NCI-H1105 (cell line): ENCODE measurements at places on chromosomes 4 and X.

DNA sequence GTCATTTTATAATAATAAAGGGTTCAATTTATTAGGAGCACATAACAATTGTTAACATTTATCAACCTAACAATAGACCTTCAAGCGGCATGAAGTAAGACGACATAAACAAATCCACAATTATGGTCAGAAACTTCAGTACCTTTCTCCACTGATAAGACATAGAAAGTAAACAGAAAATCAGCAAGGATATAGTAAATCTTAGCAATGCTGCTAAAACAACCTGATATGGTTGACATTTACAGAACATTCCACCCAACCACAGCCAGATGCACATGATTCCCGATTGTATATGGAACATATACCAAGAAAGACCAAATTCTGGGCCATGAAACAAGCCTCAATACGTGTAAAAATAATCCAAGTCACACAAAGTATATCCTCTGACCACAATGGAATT is 71.3 kb downstream of the ZFYVE28 start:
- no peak for DNase-seq

- no peak for DNase-seq
Measured at GRCh38 chrX:140088438-140088837, 123.1 kb upstream of the CXorf66 start.

DNA sequence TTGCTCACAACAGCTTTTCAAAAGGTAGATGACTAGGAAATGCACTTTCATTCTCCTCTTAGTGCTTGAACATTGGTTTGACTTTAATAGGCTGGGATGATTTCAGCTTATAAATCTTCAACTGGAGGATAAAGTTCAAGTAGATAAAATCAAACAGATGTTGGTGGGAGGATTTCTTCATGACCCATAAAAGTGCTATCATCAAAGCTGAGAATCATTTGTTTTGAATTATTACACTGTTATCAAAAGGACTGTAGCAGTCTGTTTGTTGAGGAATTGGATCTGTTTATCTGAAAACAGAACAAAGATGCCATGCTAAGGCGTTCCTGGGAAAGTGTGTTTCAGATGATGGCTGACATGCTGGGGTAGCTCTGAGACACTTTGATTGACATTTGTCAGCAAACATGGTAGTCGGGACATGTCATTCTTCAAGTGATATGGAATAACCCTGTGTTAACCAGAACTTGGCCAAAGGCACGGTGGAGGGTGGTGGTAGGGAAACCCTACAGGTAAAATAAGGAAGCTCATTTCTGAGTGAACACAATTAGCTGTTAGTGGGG is 304.0 kb upstream of the PITX2 start:
- DNase-seq, result no peak

DNA sequence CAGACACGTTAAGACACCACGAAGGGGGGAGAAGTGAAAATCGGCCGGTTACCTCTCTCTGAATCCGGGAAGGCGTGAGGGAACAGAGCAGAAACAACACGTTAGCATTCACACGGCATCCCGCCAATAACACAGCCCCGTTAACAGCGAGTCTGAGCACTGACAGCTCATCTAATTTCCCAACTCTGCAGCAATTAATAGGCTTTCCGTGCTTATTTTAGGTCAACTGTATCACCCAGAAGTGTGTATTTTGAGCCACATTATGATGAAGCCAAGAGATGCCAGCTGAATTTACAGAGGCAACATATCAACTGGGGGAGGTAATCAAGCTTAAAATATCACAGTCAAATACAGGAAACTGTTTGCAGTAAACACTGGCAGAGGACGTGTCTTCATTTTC is 92.6 kb downstream of the NSUN7 start:
- no peak for DNase-seq

GRCh38 chrX:134460005-134460861 is at the start of gene HPRT1:
HPRT1 (plus strand) TSS chrX:134460165; CDS start chrX:134460312, 147 bp downstream.
- peak; percentile 61 for DNase-seq

DNA sequence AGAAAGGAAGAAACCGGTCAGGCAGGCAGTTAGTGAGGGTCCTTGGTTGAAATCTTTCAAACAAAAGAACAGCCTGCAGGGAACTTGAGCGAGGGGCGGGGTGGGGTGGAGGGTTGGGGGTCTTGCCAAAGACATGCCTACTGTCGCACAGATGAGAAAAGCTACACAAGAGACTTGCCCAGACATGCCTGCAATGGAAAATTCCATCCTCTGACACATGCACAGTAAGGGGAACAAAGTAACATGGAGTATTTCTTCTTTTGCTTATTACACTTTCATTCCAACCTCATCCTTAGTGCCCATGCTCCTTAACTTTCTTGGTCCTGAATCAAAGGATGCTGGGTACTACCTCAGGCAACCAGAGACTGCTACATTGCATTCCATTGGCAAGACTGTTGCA is 1491.2 kb downstream of the STIM2 start:
- no peak for DNase-seq

- no peak for DNase-seq
Measured at GRCh38 chr4:70399319-70399718, 1.6 kb downstream of the OPRPN start.

- no peak for DNase-seq
Measured at GRCh38 chr4:823761-824460, 2.0 kb downstream of the CPLX1 start.

DNA sequence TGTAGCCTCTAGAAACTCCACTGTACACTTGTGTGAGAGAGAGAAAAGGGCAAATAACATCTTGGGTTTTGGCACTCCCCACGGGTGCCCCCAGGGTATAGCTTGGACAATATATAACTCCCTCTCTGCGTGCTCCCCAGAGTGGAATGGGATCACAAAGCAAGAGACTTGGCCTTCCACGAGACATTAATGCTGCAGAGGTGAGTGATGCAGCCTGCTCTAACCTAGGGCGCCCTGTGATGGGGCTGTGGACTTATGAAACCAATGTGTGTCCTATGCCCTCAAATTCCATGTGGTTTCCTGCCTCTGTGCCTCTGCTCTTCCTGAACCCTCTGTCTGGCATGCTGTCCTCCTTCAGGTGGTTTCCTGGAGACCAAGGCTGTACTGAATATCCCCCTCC is 22.0 kb upstream of the FAM9C start:
- DNase-seq, result no peak

DNA sequence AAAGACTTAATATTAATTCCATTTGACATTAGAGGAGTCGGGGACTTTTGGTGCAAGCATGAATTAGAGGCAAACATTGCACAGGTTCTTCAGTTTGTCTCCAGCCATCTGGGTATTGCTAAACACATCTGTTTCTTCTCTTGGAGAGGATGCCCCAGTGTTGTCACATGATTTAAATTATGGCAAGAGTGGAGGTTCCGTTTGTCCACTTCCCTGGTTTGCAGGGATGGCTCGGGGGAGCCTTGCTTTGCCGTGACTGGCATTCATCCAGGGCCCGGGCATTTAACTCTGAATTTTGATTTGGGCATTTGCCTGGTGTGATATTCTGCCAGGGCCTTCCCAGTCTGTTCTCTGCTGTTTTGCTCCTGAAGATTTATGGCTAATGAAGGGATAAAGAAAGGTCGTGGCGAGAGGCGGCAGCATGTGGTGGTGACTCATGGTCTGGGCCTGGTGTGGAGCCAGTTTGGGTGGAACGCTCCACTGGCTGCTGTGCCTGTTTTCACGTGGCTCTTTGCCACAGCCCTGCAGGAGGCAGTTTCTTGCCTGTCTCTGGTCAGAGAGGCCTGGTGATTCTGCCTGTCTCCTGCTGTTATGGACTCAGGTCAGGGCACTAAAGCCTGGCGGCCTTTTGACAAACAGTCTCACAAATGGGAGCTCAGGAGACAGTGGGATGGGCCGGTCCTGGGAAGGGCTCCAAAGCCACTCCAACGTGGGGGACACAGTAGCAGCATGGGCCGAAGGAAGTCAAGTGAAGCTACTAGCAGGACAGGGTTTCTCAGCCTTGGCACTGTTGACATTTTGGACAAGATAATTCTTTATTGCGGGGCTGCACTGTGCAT is 99.4 kb upstream of the PGRMC2 start:
- peak; percentile 49 for DNase-seq

GRCh38 chr4:726838-727237 is 21.2 kb downstream of the PCGF3 start:
- DNase-seq, result no peak

DNA sequence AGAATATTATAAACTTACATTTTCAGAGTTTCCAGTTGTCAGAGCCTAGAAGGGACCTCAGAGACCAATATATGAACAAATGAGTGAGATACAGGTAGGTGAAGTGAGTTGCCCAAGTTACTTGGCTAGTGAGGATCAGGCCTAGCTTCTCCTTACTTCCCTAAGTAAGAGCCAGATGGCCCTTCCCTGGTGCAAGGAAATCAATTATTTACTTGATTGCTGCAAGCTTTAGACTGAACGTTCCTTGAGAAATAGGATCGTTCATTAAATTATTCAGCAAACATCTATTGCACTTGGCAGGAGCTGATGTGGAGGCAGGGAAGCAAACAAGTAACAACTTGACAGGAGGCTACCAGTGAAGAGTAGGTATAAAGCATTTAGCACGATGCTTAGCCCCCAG is 117.8 kb downstream of the EFHC2 start:
- DNase-seq, result no peak

DNA sequence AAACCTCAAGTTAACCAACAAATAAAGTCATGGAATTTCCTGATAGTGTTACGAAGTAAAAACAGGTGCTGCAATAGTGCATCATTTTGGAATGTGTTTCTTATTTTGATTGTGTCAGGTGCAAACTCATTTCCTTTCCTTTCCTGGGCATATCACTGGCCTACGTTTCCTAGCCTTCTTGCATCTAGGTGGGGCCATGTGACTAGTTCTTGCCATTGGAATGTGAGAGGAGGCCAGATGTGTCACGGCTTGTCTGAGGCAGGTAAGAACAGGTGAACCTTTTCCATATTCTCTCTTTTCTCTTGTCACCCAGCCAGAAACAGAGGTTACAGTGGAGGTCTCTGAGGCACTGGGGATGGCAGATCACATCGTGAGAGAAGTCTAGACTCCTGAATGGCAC is 868.0 kb downstream of the RPA4 start:
- no peak for DNase-seq

DNA sequence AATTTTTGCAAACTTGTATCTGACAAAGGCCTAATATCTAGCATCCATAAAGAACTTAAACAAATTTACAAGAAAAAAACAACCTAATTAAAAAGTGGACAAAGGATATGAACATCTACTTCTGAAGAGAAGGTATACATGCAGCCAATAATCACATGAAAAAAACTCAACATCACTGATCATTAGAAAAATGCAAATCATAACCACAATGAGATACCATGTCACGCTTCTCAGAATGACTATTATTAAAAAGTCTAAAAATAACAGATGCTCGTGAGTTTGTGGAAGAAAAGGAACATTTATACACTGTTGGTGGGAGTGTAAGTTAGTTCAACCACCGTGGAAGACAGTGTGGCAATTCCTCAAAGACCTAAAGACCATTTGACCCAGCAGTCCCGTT is 24.0 kb downstream of the CEP44 start:
- no peak for DNase-seq

DNA sequence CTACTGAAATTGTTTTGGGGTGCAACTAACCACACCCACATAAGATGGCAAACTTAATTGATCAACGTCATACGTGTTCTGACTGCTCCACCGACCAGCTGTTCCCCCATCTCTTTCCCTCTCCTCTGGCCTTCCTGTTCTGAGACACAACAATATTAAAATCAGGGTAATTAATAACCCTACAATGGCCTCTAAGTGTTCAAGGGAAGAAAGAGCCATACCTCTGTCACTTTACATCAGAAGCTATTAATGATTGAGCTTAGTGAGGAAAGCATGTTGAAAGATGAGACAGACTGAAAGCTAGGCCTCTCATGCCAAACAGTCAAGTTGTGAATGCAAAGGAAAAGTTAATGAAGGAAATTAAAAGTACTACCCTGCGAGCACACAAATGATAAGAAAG is 173.9 kb upstream of the FTHL17 start:
- DNase-seq, result no peak

DNA sequence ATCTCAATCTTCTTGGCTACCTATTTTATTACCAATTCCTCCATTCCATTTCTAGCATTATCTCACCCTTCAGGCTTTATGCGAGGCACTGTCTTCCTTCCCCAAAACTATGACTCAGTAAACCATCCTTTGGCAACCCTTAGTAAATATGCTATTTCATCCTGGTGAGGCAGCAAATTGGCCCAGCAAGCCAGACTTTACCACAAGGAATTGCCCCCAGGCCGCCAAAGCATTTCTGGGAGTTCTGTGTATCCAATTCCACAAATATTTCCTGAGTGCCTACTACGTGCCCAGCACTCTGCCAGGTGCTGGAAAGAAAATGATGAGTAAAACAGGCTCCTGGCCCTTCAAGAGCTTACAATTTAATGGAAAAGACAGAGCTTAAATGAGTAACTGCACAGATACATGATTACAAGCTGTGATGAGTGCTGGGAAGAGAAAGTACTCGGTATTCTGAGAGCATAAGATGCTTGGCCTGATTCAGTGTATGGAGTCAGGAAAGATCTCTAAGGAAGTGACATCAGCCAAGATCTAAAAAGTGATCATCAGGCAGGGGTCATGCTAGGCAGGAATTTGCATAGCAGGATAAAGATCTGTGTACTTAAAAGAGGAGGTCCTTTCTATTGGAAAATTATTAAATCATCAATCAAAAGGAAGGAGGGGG is 193.8 kb downstream of the ADAMTS3 start:
- DNase-seq, result no peak

- DNase-seq, result no peak
Measured at GRCh38 chrX:38165023-38165422, 55.6 kb downstream of the SRPX start.

GRCh38 chr4:139876337-139876941 is 210.8 kb downstream of the MGST2 start:
- DNase-seq, result no peak

GRCh38 chr4:26325191-26325590 is 4.4 kb downstream of the RBPJ start:
- DNase-seq, result no peak

- DNase-seq, result no peak
Measured at GRCh38 chrX:17527135-17527701, 152.2 kb downstream of the NHS start.

DNA sequence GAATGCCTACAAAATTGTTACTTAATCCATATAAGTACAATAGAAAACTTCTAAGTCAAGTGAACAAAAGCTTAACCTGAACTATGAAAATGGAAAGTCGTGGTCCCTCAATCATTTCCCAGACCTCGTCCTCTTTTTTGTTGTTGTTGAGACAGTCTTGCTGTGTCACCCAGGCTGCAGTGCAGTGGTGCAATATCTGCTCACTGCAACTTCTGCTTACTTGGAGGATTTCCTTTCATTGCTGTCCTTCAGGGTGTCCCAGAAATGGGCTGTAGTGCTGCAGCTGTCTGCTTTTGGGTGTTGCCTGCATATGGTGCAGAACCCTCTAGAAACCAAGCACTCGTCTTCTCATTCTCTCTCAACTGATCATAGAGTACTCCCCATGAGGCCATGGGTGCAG is 75.0 kb upstream of the IL2 start:
- DNase-seq, result no peak

GRCh38 chrX:9604111-9604907 is 139.5 kb downstream of the TBL1X start:
- no peak for DNase-seq
